ENCODE measurements at places on chromosomes 3 and 15. TPM values are rescaled to one million over a fixed set of nuclear protein-coding genes. Genes with fewer than 3 reads are reported as not detected.

The ADAMTSL3 gene
- total RNA-seq, result 0.64 TPM

The MME gene
- total RNA-seq, result 4.7 TPM

The UBE2E1 gene
- 129 TPM for total RNA-seq

The SAMD7 gene
- total RNA-seq, result not detected

The KLHL6 gene
- total RNA-seq, result 46.1 TPM

The SERPINI1 gene
- total RNA-seq, result 15.5 TPM

The HHLA2 gene
- not detected for total RNA-seq

DNA sequence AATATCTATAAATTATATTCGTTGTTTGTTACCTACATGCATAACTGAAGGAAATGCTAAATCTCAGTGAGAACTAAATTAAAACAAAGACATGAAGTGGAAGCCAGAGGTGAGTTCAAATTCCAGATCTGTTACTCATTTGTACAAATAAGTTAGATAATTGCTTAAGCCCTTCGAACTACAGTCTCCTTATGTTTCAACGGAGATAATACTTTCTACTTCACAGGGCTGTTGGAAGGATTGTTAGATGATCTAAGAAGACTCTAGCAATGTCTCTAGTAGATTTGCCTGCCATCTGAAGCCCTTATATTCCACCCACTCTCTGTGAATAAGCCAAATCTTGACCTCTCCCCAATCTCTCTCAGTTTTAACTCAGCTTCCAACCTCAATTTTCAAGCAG lies 125.8 kb downstream of the P2RY1 start:
- DNase-seq, result no peak

DNA sequence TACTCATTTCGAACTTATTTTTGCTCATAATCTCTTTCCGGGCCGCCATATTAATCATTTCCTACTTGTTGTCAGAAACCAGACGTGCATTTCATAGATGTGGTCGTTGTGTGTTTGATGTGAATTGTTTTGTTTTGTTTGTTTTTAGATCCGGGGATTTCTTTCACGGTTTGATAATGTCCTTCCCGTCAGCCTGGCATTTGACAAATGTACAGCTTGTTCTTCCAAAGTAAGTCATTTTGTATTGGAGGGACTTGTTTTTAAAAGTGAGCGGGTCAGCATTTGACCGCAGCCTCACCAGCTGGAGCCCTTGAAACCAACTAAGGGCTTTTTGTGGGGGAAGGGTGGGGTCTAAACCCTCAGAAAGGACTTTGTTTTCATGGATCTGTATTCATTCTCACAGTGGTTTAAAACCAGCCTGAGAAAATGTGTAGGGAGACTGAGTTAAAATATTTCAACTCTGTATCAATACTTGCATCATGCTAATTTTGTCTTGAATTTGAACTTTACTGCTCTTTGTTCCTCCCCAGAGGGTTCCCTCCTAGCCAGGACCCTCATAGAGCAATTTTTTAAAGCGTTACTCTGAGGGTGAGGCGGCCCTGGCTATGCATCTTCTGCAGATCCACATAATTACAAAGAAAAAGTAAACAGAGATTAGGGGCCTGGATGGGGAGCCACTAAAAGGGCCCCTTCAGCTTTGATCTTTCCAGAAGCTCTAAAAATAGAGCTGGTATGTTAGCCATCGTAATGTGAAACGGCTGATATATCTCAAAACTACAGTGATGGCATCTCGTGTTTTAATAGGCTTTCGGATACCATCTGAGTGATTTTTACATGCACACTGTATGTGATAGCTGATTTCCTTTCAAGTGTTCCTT lies 107.9 kb downstream of the ATG7 start:
- DNase-seq, result no peak

DNA sequence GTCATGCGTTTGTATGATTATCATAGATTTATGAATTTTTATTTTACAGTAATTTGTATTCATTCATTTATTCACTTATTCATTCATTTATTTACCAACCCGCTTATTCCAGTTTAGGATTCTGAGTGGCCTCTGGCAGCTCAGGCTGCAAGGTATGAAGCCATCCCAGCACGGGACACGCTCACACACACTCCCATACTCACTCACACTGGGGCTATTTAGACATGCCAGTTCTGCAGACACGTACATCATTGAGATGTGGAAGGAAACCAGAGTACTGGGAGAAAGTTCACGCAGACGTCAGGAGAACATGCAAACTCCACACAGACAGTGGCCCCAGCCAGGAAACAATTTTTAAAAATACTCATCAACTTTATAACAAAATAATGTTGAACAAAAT lies 5.1 kb downstream of the CDIN1 start:
- DNase-seq, result no peak

GRCh38 chr3:124410471-124410870 lies 319.8 kb upstream of the UMPS start:
- DNase-seq, result no peak

DNA sequence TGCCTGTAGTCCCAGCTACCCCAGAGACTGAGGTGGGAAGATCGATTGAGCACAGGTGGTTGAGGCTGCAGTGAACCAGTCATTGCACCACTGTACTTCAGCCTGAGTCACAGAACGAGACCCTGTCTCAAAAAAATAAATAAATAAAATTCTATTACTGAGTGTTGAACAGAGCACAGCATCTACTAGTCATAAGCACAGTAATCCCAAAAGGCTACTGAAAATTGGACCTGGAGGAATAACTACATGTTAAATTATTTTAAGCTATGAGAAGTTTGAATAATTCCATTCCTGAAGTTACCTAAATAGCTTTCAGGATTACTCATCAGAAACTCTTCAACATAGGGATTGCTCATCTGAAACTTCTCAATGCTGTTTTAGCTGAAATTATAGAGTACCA lies 43.4 kb downstream of the ARMC8 start:
- DNase-seq, result no peak

GRCh38 chr15:80324545-80325080 lies 72.6 kb upstream of the CTXND1 start:
- no peak for DNase-seq

GRCh38 chr3:13346481-13347389 lies 73.4 kb downstream of the NUP210 start:
- DNase-seq, result peak; percentile 28

- DNase-seq, result no peak
Measured at GRCh38 chr3:110732420-110732819, 339.2 kb upstream of the NECTIN3 start.

DNA sequence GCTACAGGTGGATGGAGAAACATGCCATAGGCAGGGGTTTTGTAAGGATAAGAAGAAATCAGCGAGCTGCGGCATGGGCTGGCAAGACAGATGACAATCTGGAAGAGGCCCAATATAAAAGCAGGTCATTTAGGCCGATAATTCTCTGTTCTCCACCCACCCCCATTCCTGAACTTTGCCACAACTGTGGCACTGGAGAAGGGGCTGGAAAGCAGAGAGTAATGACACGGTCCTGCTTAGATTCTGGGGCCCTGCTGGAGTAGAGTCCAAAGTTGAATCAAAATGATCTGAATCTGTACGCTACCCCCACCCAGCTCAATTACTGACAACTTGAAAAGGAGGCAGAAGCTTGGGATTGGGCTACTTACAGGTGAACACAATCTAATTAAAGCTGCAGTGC lies 18.4 kb upstream of the BUB1B start:
- no peak for DNase-seq
